ENCODE measurements at places on chromosomes 2 and 18.

DNA sequence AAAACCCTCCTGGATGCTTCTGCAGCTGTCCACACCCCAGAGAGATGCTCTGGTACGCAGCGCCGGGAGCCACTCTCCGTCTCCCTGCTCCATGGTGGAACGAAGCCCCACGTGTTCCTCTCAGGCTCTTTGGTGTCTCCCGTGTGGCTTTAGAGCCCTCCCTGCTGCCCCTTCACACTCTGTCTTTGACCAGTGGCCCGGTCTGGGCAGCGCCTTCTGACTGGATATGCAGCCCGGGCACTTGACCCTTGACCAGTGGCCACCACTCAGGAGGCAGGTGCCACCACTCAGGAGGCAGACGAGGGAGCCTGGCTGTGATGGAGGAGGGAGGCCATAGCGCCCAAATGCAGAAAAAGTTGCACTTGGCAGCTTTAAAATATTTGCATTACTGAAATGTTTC is 214.5 kb upstream of the SALL3 start:
- no peak for DNase-seq

- DNase-seq, result no peak
These were observed 51.4 kb downstream of the LBH start for GRCh38 chr2:30282721-30283120.

GRCh38 chr2:240431661-240432424 is 3.6 kb upstream of the GPC1 start:
- peak; percentile 6 for DNase-seq

GRCh38 chr2:45220227-45220626 is 211.0 kb upstream of the SIX2 start:
- no peak for DNase-seq

DNA sequence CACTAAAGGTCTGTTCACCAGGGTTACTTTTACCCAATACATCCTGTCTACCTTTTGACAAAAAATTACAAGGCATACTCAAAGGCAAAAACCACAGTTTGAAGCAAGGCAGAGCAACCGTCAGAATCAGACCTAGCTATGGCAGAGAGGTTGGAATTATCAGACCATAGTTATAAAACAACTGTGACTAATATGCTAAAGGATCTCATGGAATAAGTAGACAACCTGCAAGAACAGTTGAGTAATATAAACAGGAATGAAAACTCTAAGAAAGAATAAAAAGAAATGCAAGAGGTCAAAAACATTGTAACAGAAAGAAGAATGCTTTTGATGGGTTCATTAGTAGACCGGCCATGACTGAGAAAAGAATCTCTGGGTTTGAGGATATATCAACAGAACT is 318.8 kb upstream of the KCNH7 start:
- DNase-seq, result no peak

- no peak for DNase-seq
These were observed 11.2 kb upstream of the CYP27C1 start for GRCh38 chr2:127231130-127231865.

DNA sequence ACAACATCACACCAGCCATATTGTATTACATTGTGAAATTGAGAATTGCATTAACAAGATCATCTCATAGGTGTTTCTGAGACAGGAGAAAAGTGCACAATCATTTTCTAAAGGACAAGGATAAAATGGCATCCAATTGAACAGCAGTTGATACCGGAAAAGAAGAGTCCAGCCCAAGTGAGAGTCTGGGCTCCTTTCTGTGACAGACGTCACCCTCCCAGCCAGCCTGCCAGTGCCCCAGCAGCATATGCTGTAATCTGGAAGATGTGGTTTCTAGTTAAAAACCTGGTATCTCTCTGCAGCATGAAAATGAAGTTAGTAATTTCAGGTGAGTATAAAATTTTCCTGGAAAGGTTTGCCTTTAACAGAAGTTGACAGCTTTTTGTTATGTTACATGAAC is 1531.7 kb upstream of the PIK3C3 start:
- DNase-seq, result no peak

GRCh38 chr2:113185664-113186432 is 12.1 kb downstream of the PSD4 start:
- no peak for DNase-seq

DNA sequence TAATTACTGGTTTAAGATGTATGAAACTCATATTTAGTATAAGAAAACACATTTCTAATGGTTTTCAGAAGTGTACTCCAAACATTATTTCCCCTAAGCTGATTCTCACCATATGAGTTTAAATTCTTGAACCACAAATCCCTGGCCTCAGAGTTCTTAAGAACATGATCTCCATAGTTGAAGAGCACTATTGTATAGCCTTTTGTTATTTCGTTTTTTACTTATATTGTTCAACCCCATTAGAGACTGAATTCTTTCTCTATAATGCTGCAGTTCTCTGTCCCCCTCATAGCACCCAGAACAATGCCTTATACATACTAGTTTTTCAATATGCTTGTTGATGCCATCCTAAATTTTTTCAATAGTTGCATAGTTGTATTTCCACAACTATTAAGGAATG is 85.5 kb upstream of the TMEM17 start:
- no peak for DNase-seq

DNA sequence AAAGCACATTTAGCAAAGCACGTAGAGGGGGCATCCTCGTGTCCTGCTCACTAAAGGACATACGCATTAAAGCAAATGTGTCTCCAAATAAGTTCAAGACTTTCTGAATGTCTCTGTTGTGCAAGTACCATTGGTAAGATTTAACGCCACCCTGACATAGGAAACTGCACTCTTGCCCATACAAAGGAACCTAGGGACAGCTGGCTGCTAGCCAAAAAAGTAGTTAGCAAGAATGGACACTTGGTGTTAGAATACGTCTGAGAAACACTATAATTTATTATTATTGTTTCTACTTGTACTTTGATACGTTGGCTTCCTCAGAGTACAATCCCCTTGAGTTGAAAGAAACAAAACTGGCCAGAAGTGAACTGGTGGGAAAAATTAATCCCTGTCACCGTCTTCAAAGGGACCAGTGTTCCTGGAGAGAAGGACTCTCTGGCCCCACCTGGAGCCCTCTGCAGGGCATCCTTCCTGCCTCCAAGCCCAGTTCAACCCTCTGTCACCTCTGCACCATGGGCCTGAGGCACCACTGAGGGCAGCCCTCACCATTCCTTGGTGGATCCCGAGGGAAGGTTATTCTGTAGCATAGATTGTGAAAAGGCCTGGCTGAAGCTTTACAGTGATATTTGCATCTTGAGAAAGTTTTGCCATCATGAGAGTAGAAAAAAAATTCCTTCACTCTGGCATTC is 51.4 kb upstream of the APCDD1 start:
- no peak for DNase-seq

DNA sequence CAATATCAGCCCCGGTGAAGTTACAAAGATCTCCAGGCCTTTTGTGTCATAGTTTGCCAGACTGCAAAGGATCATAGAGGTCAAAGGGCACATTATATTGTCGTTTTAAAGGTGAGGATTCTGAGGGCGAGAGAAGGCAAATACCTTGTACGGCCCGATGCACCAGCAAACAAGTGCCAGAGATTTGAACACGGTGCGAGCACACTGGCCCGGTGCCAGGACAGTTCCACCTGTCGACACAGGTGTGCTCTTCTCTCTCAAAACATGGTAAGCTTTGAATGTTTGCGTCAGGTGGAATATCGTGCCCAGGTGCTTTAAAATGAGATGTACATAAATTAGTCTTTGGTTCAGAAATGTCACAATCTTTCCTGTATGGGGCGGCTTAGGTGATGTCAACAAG is 776.1 kb upstream of the ID2 start:
- DNase-seq, result no peak

GRCh38 chr2:53609551-53609950 is 158.1 kb upstream of the CHAC2 start:
- DNase-seq, result no peak

DNA sequence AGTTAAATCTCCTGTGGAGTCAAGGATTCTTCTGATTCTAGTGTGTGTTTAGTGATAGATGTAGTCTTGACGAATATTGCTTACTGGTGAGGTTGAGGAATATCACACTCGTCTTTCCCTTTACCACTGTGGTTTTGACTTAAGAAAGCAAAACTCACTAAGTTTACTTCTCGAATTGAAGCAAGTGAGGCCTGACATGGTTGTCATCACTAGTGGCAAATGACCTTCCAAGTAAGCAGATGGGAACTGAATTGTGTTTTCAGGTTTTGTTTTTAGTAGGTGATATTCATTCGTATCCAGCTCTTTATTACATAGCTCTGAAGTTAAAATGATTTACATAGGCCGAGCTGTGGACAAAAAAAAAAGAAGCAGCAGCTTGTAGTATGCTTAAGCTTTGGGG is 20.6 kb upstream of the DSG4 start:
- no peak for DNase-seq

- DNase-seq, result peak; percentile 82
These were observed 3.5 kb downstream of the BIN1 start for GRCh38 chr2:127103243-127104165.

DNA sequence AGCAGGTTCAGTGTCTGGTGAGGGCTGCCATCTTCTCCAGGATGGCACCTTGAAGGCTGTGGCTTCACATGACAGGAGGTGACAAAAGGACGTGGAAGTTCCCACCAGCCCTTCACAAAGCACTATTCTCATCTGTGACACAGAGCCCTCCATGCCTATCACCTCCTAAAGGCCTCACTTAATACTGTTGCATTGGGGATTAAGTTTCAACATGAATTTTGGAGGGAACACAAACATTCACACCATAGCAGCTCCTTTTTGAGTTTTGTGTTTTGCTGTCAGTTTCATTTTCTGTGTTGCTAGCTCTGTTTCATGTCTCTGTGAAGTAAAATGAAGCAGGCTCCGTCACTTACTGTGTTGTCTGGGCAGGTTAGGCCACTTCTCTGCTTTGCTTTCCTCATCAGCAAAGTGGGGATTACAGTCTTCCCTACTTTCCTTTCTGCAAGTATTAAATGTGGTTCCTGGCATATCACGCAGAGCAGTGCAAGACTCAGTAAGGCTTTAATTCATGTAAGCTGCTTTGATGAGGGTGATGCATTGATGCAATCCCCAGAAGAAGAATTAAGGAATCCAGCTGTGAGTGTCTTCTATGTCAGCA is 31.6 kb downstream of the LIMS1 start:
- peak; percentile 62 for DNase-seq

DNA sequence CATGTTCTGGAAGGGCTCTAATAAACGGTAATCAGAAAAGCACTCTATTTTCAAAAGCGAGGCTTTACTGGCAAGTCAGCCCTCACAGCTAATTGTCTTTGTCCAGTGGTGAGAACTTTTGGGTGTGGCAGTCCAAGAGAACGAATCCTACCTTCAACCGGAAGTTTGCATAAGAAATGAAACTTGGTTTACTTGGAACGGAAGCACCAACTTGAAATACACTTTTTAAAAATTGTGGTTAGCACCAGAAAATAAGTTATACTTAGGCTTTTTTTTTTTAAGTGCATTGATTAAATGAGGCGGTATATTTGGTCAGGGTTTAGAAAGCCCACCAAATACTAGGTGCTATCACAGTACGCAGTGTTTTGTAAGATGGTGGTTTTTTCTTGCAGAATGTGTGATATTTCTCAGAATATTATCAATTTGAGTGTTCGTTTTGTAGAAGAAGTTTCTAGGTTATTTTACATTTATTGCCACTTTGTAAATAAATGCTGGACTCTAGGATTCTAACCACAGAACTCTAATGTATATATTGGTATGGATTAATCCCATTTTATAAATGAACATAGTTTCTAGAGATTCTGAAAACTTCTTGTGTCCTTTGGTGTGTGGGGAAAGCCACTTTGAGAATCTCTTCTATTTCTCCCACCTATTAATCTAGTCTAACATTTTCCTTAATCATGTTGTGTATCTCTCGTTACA is 1.2 kb downstream of the MYL12A start:
- DNase-seq, result no peak

- DNase-seq, result no peak
These were observed 254.1 kb downstream of the PRKCE start for GRCh38 chr2:45905632-45905958.

GRCh38 chr2:28322981-28323396 is 69.7 kb upstream of the FOSL2 start:
- DNase-seq, result no peak

DNA sequence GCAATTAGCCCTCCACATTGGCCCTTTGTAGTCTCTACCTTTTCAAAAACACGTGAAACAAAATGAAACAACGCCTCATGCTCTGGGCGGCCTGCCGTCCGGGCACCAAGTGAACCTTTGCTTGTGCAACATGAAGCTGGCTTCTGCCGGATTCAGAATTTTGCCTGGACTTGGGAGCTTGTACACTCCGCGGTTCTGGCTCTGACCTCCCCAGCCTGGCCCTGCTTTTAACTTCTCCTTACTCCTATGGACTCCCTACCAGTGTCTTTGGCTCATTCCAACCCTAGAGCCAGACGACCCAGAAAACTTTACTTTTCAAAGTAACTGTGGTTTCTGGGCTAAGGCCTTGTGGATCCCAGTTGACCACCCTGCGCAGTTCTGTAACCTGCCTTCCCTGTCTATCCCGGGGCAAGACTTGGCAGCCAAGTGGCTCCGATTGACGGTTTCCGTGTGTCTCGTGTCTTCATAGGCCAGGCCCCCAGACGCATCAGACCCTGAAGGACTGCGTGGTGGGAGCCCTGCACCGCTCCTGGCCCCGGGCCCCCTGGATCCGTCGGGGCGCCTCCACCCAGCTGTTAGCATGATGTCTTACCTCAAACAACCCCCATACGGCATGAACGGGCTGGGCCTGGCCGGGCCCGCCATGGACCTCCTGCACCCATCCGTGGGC is 1.9 kb downstream of the OTX1 start:
- DNase-seq, result no peak

DNA sequence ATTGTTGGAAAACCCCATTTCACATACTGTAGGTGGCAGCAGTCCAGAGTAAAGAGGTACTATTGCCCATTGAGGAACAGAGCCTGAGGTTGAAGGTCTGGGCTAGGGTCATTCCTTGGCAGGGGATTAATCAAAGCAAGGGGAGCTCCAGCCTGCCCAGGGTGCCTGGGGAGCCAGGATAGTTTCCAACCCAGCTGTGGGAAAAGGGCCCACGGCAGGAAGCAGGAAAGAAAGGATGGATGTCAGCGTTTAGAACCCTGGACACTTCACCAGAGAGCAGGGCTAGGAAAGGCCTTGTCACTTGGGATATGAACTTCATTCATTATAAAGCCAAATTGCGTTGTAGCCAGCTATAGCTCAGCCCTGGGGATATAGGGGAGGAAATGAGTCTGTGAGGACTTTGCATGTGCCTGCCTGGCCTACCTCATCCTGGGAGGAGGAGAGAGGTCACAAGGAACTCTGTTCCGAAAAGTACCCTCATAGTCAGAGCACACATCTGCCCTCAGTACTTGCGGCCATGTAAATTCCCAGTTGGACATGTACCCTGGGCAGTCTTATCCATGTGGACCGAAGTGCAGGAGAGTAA is 140.2 kb upstream of the COPS8 start:
- no peak for DNase-seq

DNA sequence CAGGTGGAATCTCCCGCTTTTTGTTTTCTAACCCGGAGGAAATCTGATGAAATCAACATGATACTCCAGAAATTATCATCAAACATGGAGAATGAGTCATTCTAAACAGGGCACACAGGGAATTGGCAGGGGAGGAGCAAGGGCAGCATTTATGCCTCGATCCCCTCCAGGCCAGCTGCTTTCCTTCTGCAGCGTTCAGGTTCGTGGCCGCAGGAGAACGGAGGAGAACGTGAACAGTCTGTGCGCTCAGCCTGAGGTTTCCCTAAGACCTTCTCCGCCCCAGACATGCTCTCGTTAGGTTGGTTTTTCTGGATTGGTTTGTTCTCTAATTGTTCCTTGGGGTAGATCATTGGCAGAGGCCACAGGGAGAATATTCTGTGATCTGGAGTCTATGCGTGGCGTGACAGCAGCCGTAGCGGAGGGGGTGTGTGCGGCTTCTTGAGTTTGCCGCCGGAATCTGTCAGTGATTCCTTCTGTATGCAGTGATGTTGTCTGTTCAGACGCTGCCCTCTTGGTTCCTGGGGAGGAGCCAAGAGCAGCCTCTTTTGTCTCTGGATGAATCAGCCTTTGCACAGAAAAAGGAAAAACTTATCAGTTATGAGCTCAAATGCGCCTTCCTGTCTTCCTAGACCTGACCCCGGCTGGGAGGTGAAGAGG is 75.9 kb downstream of the SH3BP4 start:
- DNase-seq, result no peak
